Naive thymus-derived CD8-positive, alpha-beta T cell (primary cell): ENCODE measurements at places on chromosomes 3 and 15.

DNA sequence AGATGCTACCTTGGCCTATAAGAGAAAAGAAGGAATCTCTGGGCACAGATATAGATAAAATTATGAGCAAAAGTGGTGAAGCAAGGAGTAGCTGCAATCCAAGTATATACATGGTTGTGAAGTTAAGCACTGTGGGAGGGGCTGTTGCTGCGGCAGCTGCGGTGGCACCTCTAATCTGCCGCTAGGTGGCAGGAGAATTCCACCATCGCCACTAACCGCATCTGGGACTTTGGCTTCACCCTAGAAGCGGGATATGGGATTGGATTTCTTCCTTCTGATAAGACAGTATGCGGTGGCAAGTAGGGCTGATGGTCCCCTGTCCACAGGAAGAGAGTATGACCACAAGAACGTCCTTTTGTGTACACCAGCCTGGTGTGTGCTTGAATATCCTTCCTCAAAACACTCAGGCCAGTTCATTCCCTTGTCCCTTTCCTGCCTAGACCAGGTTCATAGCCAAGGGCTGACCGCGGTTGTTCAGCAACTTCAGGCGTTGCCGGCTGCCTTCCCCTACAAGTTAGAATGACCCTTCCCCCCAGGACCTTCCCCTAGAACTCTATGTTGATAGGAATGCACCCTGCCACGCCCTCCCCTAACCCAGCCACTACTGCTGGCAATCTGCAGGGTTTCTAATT lies 5.1 kb downstream of the MAGEL2 start:
- DNase-seq, result no peak

DNA sequence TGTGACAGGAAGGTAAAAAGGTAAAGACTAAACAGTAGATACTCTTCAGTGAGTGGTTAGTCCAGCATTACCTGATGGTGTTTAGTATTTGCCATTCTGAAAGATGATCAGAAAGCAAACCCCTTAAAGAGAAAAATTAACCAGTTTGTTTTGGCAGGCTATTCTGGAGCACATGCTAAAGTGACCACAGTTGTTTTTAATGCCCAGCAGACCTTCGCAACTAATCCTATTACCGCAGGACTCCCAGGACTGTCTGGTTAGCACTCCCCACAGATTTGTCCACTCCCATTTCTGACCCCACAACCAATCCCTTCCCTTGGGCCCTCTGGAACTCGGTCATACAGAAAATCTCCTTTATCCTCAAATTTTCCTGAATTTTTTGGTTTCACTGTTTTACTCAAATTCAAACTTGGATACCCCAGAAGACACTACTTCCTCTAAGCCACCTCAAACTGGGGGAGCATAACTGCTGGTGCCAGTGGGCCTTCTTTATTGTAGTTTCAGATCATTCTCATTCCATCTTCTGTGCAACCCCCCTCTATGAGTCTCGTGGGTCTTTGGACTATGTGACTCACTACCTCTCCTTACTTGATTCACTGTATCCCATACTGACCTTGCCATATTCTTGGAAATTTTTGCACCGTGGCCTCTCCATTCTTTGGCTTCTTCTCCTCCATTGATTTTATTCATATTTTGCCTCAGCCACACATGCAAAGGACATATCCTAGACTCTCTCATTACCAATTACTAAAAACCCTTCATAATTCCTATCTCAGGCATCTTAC lies 104.4 kb downstream of the RBMS3 start:
- no peak for DNase-seq

- DNase-seq, result no peak
Measured at GRCh38 chr3:161854232-161854771, 357.7 kb downstream of the OTOL1 start.

- no peak for DNase-seq
Measured at GRCh38 chr3:120848503-120848902, 59.5 kb upstream of the STXBP5L start.

GRCh38 chr3:79086514-79086913 lies 681.3 kb downstream of the ROBO1 start:
- no peak for DNase-seq

DNA sequence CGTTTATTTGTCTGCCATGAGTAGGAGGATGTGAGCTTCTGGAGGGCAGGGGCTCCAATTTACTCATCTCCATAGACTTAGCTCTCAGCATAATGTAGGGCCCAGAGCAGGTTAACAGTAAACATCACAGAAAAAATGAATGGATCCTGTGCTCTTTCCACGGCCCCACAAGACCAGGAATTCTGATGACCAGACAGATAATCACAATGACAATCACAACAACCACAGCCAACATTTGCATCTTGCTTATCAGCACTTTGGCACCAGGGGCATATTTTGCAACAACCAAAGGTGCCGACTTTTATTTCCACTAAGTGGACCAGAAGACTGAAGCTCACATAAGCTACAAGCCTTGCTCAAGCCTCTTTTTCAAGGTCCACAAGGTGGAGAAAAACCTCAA lies 68.9 kb upstream of the ANKRD34C start:
- no peak for DNase-seq

GRCh38 chr3:71384388-71384787 lies 199.1 kb downstream of the FOXP1 start:
- DNase-seq, result no peak

DNA sequence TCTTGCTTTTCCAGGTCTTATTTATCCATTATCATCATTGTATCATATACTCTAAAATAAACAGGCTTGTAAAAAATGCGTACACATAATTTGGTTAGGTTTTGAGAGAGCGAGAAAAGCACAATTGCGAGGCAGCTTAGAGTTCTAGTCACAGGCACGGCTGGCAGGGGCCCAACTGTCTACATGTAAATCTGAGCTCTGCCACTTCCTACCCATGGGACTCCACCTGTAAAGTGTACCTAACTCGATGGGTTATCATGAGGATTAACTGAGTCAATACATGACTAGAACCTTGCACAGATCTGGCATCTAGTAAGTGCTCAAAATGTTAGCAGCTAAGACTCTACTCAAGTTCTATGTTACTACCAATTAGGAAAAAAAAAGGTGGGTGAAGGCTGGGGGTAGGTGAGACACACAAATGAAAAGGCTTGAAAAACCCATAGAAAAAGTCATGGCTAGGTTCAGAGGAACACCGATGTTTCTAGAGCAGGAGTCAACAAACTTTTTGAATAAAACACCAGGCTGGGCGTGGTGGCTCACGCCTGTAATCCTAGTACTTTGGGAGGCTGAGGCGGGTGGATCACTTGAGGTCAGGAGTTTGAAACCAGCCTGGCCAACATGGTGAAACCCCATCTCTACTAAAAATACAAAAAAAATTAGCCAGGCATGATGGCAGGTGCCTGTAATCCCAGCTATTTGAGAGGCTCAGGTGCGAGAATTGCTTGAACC lies 36.2 kb downstream of the GLB1 start:
- DNase-seq, result no peak

- DNase-seq, result no peak
Measured at GRCh38 chr3:151912028-151912427, 38.6 kb downstream of the SUCNR1 start.

DNA sequence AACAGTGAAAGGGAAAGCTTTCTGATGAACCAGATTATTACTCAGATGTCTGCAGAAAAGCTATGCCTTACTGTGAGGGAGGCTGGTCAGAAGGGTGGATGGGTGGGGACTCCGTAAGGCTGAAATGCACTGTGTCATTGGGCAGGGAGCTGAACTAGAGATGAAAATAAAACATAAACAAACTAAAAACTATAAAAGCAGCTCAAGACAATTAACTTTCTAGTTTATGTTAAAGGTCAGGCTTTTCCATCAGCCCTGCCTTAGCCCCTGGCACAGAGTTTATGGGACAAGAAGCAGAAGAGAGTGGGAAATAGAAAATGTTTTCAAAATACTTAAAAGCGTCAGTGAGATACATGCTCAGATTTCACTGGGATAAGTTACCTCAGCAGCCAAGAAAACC lies 310.0 kb upstream of the UBE2E2 start:
- DNase-seq, result no peak

DNA sequence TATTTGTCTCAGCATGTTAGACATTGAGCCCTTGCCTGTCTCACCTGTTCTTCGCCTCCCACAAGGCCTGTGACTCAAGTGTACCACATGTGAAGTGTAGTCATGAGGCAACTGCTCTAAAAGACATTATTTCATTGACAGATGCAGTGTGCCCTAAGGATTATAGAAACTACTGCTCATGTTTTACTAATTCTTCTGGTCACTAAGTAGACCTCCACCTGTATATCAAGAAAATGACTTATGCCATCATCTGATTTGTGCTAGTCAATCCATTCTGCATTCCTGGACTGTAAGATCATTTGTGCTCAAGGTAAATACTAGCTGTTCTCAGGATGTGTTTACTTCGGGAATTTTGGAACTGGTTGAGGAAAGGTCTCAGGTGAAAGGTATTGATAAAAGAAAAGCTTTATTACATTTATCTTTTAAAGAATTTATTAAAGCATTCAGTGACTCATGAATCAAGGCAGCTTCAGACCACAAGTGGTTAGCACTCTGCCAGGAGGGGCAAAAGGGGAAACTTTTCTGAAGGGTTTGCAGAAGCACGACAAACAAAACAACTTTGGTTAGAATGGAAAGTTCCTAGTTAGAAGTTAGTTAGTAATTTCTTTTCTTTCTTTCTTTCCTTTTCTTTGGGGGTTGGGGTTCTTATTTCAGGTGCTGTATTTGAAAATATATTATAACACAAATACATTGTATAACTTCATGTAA lies 465.3 kb upstream of the CBLB start:
- no peak for DNase-seq

- no peak for DNase-seq
Measured at GRCh38 chr3:120498556-120499346, 48.0 kb upstream of the FSTL1 start.

GRCh38 chr3:175495331-175495730 lies 636.2 kb downstream of the NAALADL2 start:
- no peak for DNase-seq

DNA sequence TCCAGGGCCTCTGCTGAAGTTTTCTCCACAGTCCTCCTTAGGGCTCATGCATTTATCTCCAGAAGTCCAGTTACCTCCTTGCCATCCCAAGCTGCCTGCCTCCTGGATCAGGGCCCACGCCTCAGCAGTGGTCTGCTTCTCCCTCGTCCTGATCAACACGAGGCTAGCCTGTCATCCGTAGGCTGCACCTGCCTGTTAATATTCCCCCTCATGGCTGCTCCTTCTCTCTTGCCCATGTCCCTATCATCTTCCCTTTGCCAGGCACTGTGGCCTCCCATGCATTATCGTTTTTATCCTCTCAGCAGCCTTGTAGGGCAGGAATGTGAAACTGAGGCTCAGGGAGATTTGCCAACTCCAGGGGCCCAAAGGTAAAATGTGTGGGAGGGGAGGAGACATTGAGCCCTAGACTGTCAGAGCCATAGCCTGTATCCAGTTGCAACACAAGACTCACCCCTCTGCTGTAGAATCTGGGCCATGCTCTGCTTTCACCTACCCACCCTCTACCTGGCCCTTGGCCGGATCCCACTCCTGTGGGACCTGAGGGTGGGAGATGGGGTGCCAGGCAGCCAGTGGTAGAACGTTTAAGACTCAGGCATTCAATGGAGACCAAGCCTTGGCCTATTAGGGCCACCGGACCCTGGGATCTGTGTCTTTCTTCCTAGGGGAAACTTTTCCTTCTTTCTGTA lies 4.6 kb downstream of the GRM2 start:
- no peak for DNase-seq

GRCh38 chr3:127915115-127915936 lies at the start of gene KBTBD12:
Gene KBTBD12 (plus strand): TSS chr3:127915232. CDS start chr3:127923062, 7,830 bp downstream.
- DNase-seq, result no peak

GRCh38 chr3:59786374-59786773 lies 736.5 kb upstream of the CFAP20DC start:
- no peak for DNase-seq

- DNase-seq, result no peak
Measured at GRCh38 chr15:48582452-48583247, 62.9 kb downstream of the FBN1 start.

DNA sequence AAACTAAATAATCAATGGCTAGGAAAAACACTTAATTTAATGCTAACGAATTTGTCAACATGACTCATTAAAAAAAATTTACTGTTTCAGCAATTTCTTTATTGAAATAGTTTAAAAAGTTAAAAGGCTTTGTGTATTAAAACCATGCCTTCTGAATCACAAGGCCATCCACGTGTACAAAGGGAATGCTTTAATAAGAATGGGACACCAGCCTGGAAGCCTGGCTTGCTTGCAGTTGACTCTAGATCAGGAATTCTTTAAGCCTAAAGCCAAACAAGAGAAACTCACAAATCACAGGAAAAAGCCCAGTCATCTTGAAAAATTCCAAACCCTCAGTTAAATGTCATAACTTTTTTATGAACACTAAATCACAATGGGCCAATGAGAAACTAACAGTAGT lies 137.6 kb downstream of the PEAK1 start:
- no peak for DNase-seq
